ENCODE measurements at places on chromosomes 1 and 21.

GRCh38 chr1:29729281-29729680 is 493.0 kb downstream of the PTPRU start:
- DNase-seq = no peak

GRCh38 chr1:200154069-200154767 is 126.7 kb downstream of the NR5A2 start:
- DNase-seq = no peak

DNA sequence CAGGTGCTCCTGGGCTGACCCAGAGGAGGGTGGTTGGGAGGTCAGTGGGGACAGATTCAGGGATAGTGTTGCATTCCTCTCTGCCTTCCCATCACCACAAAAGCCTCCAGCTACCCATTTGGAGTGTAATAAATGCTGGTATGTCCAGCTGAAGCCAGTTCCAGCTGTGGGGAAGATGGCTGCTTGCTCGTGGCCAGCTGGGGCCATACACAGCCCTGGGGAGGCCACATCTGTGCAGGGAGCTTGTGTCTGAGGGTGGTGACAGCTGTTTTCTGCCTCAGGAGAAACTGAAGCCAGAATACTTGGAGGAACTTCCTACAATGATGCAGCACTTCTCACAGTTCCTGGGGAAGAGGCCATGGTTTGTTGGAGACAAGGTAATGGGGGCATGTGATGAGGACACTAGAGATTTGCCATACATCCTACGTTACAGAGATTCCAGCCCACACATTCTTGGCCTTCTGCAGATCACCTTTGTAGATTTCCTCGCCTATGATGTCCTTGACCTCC is 2.7 kb downstream of the GSTM4 start:
- no peak for DNase-seq

DNA sequence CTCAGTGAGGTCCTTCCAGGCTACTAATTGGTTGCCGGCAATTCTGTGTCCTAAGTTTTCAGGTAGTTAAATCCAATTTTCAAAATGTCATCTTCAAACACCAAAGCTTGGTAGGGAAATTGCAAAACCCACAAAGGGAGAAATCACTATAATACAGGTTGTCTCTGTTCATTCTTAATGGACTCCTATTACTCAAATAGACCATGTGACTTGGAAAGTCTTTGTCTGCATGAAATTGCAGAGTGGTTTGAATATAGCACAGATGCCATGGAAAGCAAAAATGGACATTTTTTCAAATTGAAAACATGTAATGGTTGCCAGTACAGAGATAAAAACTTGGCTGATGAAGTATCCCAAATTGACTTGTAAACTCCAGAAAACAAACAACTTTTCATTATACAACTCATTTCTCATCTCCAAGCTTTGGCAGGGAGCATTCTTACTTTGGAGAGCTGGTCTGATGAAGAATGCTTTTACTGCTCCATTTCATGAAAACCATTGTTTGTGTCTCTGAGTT is 169.5 kb upstream of the PKN2 start:
- no peak for DNase-seq

DNA sequence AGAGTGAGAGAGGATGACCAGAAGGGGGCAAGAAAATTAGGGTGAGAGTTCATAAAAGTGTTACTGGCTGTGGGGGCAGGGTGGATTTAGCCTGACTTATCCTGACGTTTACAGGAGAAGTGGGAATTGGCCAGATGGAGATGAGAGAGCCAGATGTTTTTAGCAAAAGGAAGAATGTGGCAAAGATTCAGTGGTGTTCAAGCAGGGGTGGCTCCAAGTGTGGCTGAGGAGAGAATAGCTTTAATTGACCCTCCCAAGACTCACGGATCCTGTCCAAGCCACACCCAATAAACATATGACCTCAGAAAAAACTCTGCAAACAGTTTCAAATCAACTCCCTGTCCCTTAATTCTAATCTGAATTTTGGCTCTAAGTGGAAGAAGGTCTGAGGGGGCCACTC is 35.2 kb upstream of the EDEM3 start:
- no peak for DNase-seq
